ENCODE measurements at places on chromosomes 2 and 18.
A peak's percentile ranks its signal among the peaks of the same experiment; 100 is the strongest.

DNA sequence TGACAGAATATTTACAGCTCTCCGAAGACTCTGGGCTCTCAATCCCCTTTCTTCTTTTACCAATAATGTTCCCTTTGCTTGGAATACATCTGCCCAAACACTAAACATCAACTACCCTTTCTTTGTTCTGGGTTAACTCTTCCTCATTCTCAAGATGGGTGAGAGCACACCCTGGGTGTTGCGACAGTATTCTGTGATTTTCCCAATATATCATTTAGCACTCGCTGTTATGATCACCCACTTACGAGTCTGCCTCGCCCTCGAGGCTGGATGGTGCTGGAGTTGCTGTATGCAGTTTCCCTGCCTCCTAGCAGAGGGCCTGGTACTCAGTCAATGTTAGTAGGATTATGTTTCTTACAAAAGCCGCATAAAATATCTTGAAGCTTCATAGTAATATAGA, 93.2 kb downstream of the SOCS6 start:
- no peak for DNase-seq

DNA sequence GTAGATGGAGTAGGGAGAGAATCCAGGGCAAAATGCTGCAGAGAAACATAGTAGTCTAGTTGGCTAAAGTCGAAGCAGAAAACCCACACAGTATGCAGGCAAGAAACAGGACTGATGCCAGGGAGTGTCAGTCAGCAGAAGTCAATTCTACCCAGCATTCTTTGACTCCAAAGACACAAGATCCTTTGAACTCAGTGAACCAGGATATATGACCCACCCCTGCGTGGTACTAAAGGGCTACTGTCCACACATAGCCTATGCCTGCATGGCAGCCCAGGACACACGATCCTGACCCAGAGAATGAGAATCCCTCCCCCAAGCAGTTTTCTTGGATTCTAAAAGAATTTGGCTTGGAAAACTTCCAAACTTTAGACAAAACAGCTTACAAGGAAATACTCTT, 42.5 kb downstream of the ALK start:
- DNase-seq: no peak

- no peak for DNase-seq
Measured at GRCh38 chr2:100606726-100607343, 44.0 kb downstream of the PDCL3 start.

- no peak for DNase-seq
Measured at GRCh38 chr2:216372761-216373291, 543 bp upstream of the MARCHF4 start.

DNA sequence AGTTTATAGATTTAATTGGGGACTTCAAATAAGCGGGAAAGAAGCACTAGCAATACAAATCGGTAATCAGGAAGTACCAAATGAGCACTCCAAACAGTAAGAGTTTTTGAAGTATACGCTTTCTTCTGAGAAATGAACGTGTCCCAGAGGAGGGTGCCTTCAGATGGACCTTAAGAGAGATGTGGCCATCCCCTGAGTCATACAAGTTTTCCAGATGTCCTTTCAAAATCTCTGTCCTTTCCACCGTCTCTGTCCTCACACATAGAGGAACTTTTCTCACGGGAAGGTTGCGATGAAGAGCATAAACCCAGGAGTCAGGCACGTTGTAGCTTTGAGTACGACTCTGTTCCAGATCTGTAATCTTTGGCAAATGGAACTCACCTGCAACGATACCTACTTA, 1.7 kb upstream of the SMAD2 start:
- DNase-seq: no peak

- no peak for DNase-seq
Measured at GRCh38 chr2:218605432-218605831, 2.3 kb upstream of the PLCD4 start.

DNA sequence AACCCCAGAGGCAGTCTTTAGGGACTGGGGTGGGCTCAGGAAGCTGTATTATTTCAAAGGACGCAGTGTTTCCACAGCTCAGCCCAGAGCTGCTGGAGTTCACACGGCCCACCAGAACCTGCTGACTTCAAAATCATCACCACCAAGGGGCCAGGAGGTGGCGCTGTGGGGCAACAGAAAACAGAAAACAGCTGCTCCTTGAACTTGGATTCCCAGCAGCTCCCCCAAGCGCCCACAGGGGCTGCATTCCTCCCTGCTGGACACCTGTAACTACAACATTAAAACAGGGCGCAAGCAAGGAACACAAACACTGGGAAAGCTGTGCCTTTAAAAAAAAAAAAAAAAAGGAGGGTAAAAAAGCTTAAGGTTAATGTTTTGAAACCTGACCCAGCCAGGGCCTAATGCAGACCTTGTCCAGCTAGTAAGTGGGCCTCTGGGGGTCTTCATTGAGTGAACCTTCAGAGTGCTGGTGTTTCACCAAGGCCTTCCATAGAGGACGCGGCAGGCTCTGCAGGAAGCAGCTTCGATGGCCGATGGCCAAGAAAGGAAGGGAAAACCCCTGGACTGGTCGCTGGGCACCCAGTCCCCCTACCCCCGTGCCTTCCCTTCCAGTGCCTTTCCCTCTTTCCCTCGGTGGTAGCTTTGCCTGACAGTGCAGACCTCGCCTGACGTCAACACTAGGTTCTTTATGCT, 25.9 kb downstream of the MLPH start:
- peak; percentile 70 for DNase-seq

- no peak for DNase-seq
Measured at GRCh38 chr2:212327171-212327809, 211.3 kb downstream of the ERBB4 start.

GRCh38 chr2:180056367-180057118, 49.4 kb upstream of the CWC22 start:
- DNase-seq: no peak

GRCh38 chr2:109070290-109070689, 58.7 kb upstream of the SH3RF3 start:
- no peak for DNase-seq

DNA sequence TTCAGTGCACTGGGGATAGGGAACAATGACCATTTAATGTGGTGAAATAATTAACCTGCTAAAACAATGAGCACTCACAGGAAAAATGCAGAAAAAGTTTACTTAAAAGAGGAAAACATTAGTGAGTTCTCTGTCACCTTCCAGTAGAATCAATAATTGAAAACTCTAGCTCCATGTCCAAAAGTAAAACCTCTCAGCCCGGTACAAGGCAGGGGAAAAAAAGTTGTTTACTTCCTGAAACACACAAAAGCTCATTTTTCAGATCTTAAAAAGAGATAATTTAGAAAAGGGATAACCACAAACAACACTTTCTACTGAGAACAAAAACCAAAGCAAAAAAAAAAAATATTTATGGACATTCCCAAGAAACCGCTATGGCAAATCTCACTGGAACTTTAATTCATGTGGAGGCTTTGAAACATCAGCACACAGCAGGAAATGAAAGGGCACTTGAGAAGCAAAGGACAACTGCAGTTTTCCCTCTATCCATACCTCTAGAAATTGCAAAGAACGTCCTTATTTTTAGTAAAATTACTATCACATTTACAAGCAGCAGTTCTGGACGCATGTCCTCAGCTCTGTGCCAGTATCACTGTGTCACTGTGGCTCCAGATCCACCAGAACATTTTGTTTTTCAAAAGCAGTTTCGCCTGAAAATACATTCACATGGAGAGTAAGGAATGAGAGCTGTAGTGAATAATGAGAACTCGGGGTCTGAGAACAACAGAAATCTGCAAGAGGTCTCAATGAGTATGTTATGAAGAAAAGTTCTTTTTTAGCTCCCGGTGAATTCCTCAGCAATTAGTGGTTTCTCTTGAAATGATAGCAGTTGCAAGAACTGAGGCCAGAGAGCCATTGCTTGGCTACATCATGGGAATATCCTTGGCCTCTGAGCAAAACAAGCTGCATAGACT, 44.7 kb upstream of the DNAH7 start:
- no peak for DNase-seq

DNA sequence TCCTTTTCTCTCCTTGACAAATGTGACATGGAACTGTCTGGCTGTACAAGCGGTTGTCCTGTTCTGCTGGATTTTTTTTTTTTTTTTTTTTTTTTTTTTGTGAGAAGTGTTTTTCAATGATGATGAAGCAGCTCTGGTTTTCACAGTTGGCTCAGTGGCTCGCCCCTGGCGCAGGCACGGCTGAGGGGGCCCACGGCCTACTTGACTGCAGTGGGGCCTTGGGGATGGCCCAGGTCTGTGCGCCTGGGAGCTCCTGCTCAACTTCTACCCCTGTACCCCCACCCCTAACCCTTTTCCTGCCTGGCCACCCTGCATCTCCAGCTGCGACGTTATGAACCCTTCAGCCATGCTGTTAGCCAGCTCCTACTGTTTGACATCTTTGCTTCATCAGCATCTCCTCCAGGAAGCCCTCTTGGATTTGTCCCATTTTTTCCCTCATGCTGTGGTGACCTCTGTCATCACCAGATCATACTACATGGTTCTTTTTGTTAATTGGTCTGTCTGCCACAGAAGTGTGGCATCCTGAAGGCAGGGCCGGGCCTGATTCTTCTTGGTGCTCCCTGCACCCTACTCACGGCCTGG, 167.9 kb downstream of the INHBB start:
- no peak for DNase-seq

DNA sequence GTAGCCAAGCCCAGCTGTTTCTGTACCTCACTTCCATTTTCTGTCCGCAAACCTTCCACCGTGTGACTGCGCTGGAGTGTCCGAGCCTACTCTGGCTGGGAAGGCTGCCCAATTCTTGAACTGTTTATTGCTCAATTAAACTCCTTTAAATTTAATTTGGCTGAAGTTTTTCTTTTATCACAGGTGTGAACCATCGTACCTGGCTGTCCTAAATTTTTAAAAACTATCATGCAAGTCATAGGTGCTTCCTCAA, 6.2 kb upstream of the RNU2-63P start:
- DNase-seq: no peak

DNA sequence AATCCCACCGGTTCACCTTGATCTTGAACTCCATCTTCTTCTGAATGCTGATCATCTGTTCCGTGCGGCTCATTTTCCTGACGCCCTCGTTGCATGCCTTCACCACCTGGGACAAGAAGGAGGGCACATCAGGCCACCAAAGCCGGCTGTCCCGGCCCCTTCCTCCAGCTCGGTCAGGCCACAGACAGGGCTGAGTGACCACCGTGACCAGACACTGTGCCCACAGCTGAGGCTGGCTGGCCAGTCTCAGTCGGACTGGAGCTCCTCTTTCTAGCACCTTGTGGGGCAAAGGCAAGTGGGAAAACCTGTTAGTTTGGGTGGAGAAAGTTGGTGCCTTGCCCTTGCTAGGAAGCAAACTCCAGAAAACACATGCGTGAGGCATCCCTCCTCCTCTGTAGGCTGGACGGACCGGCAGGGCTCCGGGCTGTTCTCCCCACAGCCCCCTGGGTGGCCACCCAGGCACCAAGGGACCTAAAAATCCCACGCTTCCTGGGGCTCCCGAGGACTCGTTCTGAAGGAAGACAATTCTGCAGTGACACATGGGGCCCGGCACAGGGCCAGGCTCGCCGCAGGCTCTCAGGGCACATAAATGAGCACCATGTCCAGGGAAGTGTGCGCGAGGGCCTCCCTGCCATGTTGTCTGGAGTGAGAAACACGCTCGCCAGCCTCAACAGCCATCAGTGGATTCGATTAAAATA, 15.3 kb downstream of the SNORC start:
- DNase-seq: no peak

GRCh38 chr2:123840574-123840973, 184.5 kb upstream of the CNTNAP5 start:
- no peak for DNase-seq

DNA sequence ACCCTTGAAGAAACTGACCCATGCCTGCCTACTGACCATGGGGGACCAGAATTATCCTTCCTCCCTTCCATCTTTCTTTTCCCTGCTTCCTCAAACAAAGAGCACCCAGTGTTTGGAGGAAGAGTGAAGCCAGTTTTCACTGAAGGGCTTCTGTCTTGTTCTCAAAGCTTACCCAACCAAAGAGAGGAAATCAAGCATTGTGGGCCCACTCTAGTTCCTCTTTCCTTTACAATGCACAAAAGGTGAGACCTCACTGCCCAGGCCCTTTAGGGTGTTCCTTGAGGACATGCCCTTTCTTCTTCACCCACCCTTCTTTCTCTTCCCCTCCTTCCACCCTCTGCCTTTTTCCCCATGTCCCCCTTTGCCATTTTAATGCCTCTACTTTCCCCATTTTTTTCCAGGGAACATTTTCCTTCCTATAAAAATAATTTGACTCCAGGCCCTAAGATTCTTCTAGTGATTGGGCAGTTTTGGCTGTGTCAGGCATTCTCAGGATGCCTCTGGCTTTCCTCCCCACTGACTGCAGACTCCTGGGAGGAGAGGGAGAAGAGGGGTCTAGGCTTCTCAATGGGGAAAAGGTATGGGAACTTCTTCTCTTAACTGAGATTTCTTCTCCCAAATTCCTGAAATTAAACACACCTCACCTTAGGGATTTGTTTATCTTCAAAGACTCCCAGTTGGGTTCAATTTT, 126.6 kb upstream of the RMDN2 start:
- DNase-seq: no peak

DNA sequence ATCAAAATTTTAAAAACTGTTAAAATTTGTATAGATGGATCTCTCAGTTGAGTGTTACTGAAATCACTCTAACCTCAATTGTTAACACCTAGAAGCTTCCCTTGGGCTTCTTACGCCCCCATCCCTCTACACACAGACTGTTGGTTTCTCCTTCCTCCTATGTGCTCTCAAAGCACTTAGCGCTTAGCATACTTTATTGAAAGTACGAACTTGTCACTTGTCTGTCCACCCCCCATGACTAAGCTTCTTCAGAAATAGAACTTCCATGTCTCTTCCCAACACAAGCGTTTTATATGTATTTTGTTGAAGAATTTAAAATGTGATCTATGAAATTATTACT, 441 bp downstream of the MPHOSPH10 start:
- DNase-seq: no peak

DNA sequence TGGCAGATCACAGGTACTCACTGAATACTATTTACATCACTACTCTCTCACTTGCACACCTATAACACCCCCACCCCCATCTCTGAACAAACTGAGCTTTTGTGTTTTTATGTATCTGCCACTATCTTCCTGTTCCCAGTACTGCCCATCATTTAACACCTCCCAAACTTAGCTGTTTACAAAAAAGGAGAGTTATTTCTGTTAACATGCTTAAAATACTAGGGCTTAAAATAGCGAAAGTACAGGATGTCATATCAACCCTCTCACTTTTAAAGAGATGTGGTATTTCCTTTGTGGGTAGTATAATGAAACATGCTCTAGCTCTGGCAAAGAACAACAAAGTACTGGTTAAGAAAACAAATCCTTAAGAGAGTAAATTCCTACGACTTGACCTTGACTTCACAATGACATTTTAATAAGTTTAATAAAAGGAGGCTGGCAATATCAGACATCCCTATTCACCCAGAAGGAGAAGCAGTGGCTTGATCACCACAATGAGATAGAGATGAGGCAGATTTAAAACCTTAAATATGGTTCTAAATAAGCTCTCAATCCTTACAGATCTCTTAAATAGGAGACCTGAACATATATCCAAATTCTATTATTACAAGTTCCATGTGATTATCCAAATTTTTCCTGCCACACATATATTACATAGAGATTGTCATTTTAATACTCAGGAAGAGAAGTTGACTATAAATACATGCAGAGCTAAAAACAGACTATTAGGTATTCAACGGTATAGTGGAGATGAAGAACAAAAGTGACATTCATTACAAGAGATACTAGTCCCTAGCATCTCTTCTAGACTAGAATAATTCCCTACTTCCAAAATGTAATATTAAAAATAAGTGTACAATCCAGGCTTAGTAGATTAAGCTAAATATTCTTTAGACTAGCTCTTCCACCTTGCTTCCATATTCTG, 36.9 kb downstream of the TRAK2 start:
- DNase-seq: no peak
